ENCODE measurements at places on chromosomes 16 and 17.

- DNase-seq = no peak
Measured at GRCh38 chr17:20896153-20896649, 146.6 kb downstream of the USP22 start.

DNA sequence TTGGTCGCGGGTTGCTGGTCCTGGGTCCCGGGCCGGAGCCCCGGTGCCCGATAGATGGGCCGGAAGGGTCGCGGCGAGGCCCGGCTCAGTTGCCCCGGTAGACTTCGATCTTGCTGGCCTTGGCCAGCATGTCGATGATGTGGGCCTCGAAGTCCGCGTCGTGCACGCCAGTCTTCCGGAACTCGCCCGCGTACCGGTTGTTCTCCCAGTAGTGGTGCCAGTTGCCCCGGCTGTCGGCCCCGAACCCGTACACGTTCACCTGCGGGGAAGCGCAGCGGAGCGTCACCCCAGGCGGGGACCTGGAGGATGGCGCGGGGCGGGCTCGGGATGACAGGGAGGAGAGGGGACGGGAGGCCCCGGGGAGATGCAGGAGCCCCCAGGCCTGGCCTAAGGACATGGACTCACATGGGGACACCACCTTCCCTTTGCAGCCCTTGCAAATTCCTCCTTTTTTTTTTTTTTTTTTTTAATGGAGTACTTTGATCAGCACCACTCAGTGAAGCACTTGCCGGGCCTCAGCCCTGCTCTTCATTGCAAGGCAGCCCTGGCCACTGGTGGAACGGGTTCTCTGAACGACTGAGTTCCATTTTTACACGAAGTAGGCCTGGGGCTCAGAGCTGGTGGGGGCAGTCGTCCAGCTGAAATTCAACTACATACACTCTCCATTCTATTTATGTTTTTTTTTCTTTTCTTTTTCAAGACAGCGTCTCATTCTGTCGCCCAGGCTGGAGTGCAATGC, 35.1 kb downstream of the DDX19A start:
- no peak for DNase-seq

- no peak for DNase-seq
Measured at GRCh38 chr17:65780111-65780510, 218.7 kb upstream of the AXIN2 start.

DNA sequence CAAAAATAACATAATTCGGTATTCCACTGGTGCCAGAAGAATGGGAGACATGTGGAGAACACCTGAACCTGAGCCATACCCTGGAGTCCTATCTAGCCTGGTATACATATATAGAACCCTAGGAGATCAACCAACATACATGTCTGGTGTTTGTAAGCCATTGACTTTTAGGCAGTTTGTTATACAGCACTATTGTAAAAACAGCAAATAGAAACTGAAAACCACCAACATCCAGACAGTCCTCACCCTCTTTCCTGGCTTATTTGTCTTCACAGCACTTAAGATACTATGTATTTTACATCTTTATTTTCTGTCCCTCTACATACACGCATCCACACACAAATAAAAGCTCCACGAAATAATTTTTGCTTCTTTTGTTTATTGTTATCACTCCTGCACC, 404.2 kb upstream of the PMFBP1 start:
- no peak for DNase-seq

- peak; percentile 17 for DNase-seq
Measured at GRCh38 chr16:52964290-52964689, 88.4 kb downstream of the CHD9NB start.

DNA sequence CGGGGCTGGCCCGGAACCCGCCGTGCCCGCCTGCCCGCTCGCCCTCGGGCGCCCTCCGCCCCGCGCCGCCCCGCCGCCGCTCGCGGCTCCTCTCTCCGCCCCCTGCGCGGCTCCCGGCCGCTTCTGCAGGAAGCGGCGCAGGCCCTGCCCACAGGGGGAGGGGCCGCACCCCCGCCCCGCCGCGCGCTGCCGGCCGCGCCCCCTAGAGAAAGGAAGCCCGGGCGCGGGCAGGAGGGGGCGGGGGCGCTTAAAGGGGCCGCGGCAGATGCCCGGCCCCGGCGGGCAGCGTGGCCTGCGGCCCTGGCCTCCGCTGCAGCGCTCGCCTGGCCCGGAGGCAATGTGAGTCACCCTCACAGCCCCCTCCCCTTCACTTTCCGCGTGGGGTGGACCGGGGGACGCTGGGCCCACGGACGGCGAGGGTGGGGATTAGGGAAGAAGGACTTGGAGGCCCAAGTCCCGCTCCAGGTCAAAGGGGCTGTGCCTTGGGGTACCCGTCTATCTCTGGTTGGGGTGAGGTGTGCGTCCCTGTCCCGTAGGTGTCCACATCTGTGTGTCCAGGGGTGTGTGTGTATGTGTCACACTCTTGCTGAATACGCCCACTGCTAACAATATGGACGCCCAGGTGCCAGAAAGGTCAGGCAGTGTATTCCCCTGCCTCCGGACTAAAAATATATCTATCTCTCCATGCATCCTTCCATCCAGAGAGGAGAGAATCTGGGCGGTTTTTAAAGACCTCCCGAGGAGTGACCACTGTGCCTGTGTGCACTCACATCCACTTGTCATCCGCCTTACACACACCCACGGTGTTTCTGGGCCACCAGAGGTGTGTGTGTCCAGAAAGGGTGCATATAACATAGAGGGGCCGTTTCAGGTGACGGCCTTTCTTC, at the start of gene GIT1:
TSS of gene GIT1 (minus strand) at position 125 of the 887 bp plus-strand sequence. CDS start 270 bp downstream, outside the sequence.
- DNase-seq = peak; percentile 84

- no peak for DNase-seq
Measured at GRCh38 chr17:58822148-58823050, 66.7 kb downstream of the PPM1E start.

DNA sequence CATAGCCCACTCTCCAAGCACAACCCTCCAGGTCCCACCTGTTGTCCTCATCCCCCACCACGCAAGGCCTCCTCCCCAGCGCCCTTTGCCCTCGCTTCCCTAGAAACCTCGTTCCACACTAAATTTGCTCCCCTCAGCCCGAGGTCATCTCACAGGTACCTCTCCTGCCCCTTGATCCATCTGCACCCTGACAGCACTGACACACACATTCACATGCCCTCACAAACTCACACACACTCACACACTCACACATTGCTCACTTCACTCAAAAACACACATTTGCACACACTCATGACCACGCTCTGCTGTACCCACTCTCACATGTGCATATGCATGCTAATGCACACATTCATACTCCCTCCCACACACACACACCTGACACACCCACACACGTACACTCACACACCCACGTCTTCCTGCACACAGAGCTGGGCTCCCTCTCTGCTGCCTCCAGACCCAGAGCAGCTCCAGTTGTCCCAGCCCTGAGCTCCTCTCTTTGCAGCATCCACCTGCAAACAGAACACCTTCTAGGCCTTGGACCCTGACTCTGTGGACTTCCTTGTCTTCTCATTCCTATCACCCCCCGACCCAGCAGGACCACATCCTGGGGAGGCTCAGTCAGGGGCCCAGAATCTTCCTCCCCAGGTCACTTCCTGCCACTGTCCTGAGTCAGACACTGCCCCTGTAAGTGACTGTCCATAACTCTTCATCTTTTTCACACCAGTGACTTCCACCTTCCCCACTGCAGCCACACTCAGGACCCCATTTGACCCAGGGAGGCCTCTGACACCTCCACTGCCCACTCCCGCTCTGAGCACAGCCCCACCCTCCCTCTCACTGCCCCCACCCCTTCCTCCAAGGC, 4.9 kb downstream of the ASGR2 start:
- no peak for DNase-seq

- DNase-seq = peak; percentile 36
Measured at GRCh38 chr17:35684055-35684802, 47.2 kb upstream of the RASL10B start.

GRCh38 chr17:51046046-51046445, 74.6 kb downstream of the SPAG9 start:
- no peak for DNase-seq

GRCh38 chr17:63429766-63430165, 16.3 kb downstream of the CYB561 start:
- DNase-seq = no peak

- DNase-seq = no peak
Measured at GRCh38 chr17:49873926-49874325, 26.1 kb upstream of the TAC4 start.

DNA sequence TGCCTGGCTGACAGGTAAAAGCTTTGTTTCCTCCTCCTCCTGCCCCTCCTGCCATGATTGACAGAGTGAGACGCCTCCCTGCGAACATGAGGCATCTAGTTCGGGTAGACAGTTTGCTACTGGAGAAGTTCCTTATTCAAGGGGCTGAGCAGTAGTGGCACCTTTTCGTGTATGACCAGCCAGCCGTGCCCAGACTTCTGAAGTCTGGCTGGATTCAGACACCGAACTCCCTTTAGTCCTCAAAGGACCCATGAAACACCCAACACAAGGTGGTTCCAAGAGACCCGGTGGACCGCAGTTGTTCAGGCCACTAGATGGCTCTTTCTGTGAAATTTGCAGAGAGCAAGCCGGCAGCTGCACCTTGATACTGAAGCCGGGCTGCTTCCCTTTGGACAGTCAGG, 192.8 kb downstream of the XYLT1 start:
- no peak for DNase-seq

- DNase-seq = no peak
Measured at GRCh38 chr17:66842505-66842904, 7.6 kb downstream of the CACNG5 start.

- no peak for DNase-seq
Measured at GRCh38 chr17:39767147-39767546, 29.4 kb downstream of the GRB7 start.

DNA sequence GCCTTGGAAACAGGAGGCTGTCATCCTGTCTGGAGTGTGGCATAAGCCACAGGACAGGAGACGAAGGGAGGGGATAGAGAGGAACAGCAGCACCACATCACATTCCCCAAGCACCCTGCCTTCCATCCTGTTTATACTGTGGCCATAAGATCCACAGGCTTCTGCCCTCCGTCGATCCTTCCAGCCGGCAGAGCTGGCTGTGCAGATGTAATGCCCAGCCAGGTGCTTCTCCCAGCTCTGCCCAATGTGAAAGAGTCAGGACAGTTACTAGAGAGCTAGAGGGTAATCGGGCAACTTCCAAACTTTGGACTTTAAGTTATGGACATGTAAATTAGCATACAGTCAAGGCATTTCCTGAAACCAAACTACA, 368.4 kb downstream of the SOX9 start:
- DNase-seq = no peak

GRCh38 chr17:8835106-8835505, 32.4 kb downstream of the PIK3R6 start:
- no peak for DNase-seq

DNA sequence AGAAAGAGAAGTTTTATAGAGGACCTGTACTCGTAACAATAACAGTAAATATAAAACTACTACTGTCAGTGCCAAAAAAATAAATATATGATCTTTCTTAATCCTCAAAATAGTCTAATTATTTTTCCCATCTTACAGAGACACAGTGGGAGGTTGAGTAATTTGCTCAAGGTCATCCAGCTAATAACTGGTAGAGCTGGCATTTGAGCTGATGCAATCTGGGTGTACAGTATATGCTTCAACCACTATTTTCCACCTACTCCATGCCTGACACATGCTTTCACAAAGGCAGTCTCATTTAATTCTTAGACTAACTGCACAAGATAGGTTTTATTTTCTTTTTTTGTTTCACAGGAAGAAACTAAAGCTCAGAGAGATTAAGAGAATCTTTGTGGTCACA, 33.6 kb downstream of the PIGL start:
- peak; percentile 25 for DNase-seq

- peak; percentile 37 for DNase-seq
Measured at GRCh38 chr17:21549107-21549687, 143.1 kb upstream of the KCNJ18 start.

- peak; percentile 43 for DNase-seq
Measured at GRCh38 chr17:75827308-75828075, 16.7 kb downstream of the UNC13D start.

DNA sequence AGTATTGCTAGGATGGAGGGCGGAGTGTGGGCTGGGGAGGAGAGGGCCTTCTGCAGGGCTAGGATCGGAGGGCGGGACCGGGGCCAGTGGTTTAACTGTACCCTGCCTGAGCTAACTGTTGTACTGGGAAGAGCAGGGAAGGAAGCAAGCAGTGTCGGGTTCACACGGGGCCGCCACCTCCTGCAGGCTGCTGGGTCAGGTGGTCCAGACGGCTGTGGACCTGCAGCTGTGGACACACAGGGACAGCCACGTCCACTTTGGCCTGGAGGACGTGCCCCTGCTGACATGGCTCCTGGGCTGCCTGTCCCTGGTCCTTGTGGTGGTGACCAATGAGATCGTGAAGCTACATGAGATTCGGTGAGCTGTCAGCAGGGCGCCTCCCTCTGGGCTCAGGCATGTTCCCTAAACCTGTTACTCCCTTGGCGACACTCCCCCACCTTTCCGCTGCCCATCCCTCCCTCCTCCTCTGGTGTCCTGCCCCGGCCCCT, 16.6 kb downstream of the CASKIN2 start:
- DNase-seq = no peak

GRCh38 chr16:12639044-12639443, 164.6 kb downstream of the CPPED1 start:
- peak; percentile 67 for DNase-seq

DNA sequence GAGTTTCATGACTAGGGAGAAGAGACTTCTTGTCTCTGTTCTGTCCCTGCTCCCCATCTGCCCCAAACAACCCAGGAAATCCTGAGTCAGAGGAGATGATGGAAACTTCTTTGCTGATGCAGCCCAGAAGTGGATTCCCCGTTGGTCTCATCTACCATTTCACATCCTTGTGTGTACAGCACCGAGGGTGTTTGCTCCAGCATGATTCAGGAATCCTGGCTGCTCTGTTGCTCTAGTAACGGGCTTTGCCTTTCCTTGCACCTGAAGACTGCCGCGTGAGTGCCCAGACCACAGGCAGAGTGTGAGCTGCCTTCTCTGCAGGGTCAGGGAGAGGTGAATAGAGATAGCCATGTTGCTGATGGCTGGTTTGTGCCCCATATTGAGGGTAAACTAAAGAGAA, 408.4 kb downstream of the CPPED1 start:
- no peak for DNase-seq

- DNase-seq = no peak
Measured at GRCh38 chr17:69516911-69517310, 102.4 kb downstream of the MAP2K6 start.

- DNase-seq = peak; percentile 46
Measured at GRCh38 chr17:41907185-41907556, 11.6 kb downstream of the ACLY start.

DNA sequence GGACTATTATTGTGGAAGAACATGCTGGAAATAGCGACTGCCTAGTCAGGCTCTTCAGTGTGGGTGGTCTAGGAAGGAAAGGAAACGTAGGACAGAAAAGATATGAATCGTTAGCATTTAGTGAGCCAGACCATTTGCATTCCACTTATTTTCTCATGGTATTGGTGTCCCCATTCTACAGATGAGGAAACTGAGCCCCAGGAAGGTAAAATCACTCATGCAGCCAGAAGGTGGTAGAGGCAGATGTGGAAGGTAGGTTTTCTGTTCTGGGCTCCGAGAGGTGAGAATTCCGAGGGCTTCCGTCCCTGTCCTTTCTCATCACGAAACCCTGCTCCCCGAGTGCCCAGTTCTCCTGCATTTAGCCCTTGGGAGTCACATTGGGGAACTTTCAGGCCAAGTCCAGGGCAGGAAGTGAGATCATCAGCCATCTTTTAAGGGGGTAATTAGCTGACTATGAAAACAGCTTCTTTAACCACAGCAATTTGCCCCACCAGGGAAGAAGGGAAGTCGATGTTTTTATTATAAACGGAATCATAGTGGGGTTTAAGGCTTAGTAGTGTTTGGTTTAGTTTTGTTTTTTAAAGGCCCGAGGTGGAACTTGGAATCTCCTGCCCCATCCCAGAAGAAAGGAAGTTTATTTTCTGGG, 110.7 kb upstream of the IRX3 start:
- DNase-seq = peak; percentile 57
